ENCODE measurements at places on chromosomes 2 and 18.

DNA sequence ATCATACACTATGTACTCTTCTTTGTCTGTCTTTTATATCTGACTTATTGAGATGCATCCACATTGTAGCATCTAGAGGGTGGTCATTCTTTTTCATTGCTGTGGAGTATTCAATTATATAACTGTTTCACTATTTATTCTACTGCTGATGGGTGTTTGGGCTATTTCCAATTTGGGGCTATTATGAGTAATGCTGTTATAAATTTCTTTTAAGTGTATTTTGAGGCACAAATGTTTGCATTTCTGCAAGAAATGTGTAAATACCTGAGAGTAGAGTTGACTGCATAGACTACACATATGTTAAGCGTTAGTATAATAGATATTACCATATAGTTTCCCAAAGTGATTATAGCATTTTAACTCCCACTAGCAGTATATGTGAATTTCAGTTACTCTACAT, 26.9 kb upstream of the PPP1R1C start:
- DNase-seq: no peak

GRCh38 chr2:118242216-118242615, 153.9 kb downstream of the INSIG2 start:
- no peak for DNase-seq

DNA sequence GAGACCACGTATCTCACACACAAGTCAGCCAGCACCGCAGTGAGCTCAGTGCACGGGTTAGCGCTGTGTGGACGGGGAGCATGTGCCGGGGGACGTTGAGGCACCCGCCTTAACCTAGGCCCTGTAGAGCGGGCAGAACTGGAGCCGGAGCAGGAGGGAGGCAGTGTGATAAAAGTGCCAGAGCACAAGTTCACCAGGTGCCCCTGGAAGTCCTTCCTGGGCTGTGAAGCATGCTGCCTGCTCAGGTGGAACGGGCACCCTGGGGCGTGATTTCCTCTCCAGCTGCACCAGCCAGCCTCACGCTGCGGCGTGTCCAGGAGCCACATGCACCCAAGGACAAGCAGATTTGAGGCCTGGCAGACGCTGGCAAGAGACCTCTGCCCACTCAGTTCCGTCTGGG, 50.3 kb downstream of the ITGB1BP1 start:
- DNase-seq: no peak

- no peak for DNase-seq
These were observed 95.5 kb upstream of the STK17B start for GRCh38 chr2:196266855-196267254.

GRCh38 chr2:166491461-166491860, 2.6 kb downstream of the SCN7A start:
- no peak for DNase-seq

DNA sequence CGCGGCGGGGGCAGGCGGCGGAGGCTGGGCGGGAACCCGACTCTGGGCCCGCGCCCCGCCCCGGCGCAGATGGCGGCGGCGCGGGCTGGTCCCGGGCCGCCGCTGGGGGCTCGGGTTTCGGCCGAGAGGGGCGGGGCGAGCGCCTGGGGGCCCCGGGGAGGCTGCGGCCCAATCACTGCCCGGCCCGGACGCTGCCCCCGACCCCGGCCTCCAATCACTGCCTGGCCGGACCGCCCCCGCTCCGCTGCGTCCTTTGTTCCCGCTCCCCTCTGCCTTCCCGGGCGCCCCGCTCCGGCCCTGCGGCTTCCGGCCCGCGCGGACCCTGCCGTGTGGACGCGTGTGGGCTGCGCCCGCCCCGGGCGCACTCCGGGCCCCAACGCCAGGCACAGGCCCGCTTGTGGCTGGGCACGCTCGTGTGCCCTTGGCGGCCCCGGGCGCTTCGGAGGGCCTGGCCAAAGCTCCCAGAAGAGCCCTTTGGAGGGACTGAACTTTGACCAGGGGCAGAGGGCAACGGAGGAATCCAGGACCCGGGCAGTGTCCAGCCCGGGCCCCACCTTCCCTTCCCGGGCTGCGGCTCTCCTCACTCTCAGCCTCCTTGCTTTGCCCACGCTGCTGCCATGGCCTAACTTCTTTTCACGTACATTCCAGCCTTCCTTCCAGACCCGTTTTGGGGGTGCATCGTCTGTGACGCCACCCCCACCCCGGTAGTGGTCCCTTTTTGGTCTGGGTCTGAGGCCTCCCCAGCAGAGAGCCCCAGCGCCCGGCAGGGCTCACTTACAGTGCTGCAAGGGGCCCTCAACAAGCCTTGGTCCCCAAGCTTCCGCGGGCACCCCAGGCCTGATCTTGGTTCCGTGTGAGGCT, 27.1 kb upstream of the PTMA start:
- DNase-seq: peak; percentile 100

DNA sequence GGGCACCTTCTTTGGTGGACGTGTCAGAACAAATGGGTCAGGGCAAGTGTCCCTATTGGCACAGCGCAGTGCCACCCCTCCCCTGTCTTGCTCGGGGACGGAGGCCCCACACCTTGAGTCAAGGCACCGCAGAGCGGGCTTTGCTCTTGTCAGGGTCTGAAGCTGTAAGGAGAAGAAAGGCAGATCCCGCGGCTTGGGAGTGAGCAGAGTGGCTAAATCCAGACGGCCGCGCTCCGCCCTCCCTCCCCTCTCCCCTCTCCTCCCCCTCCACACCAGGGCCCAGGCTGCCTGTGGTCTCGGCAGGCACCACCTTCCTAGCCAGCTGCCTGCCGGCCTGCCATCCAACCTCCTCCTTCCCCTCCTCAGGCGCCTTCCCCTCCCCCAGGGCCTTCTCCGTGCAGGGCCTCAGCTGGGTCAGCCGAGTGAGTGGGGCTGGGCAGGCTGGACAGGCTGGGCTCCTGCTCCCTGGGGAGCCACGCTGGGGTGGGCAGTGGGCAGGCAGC, 25.8 kb downstream of the SPEG start:
- peak; percentile 93 for DNase-seq

DNA sequence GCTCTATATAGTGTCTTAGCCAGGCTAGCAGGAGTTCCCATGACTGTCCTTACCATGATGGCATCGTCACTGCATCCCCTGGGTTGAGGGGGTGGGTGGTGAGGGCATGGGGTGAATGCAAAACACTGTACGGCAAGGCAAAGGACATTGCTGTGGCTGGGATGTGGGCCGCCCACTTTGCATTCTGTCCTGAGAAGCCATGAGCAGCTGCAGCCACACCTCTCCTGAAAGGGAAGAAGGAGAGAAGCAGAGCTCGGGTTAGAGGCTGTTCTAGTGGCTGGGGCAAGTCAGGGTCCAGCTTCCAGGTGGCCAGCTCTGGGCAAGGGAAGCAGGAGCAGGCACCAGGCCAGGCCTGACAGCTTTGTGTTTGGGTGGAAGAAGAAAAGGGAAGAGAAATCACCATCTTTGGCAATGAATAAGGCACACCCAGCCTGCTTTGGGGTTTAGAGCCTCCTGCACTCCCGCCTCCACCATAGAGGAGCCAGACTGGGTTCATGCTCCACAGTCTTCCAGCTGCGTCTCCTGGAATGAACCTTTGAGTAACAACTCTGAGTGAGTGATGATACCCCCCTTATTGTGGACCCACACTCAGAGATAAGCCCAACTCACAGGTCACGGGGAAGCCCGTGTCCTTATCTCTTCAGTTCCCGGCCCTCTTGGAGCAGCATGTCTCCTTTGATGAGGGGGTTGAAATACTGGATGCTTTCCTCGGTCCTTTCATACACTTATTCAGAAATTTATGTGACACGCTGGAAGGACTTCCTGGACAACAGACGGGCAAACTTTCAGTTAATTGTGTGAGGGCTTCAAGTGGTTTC, 63.4 kb downstream of the INPP4A start:
- DNase-seq: no peak

GRCh38 chr2:193935114-193935513, 1721.9 kb upstream of the SLC39A10 start:
- DNase-seq: no peak

DNA sequence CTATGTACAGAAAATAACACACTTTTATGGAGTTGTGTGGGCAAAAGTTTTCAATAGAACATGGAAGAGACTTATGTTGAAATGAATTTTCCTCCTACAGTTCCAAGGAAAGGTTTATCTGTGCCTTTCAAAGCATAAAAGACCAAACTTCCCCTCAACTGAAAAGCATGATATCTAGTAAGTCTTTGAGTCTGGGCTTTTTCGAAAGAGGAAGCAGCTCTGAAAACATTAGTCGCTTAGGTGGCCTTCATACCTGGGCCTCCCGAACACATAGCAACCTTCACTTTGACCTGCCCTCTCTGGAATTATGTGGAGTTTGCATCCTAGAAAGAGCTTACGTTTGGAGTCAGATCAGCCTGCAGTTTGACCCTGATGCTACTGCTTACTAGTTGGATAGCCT, 4.8 kb upstream of the CAPN14 start:
- DNase-seq: no peak

DNA sequence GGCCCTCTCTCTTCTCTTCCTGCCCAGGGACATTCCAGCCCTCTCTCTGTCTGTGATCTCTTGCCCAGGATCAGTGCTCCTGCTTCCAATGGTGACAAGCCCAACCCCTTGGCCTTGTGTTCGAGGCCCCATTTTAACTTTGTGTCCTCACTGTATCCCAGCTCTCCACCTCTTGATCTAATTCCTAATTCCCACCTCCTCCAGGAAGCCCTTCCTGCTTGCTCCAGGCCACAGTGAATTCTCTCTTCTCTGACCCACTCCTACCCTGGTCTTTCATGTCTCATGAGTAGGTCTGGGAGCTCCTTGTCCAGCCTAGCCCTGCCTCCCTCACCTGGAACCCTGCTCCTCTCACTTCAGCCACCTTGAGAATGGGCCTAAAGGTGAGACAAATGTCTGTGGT, 249.1 kb downstream of the CELF4 start:
- no peak for DNase-seq

All from H7 (cell line).